ENCODE measurements at places on chromosomes 6 and 20.
A peak's percentile ranks its signal among the peaks of the same experiment; 100 is the strongest.

- no peak for DNase-seq
Measured at GRCh38 chr6:156046268-156046665, 590.6 kb upstream of the NOX3 start.

DNA sequence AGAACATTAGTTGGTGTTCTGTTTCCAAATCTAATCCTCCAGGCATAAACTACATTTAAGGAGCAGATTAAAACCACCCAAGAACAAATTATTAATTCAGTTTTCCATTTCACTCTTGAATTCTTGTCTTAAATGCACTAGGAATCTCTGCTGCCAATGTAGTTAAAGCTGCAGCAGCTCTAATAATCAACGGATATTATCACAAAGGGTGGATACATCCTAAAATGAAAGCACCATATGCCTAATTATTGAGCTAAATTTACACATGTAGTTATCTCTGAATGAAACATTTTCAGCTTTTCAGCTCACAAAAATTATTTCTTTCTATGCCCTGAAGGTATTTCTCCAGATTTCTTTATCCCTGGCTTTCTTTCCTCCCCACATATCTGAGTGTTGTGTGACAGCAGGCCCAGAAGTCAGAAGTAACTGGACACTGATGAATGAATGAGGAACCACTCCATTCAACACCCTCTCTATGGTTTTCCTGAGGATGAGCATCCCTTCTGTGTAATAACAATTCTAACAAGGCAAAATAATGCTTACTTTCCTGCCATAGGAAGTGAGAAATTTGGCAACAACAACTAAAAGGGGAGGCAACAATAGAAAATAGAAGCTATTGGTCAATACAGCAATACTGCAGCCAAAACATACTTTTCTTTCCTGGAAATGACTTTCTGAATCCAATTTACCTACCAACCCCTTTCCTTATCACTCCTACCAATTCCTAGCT lies 14.9 kb downstream of the MAN1A1 start:
- DNase-seq, result no peak

DNA sequence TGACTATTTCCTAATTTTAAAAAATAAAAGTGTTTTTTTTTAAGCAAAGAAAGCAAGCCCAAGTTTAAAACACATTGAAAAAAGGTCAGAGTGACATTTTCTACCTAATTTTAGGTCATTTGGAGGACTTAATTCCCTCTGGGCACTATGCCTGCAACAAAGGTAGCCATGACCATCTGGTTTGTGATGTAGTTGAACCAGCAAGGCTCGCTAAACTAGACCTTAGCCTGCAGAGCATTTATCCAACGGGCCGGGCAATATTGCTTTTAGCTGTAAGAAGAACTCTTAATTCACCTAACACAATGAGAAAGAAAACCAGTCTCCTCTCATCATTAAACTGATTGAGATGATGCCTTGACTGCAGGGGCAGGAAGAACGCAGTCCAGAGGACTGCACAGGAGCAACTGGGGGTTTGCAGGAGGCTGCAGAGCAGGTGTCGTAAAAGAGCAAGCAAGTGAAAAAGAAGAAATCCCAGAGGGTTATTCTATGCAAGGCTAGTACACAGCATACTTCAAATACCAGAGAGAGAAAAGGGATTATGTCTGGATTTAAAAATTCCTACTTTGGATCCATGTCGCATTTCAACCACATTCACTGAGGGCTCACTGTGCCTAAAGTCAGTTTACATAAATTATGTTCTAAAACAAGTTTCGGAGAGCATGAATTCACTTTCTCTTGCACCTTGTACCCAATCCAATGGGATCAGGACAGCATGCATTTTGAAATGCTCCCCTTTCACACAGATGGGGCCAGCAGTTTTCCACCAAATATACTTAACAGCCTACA lies 12.8 kb downstream of the TRAF3IP2 start:
- no peak for DNase-seq

DNA sequence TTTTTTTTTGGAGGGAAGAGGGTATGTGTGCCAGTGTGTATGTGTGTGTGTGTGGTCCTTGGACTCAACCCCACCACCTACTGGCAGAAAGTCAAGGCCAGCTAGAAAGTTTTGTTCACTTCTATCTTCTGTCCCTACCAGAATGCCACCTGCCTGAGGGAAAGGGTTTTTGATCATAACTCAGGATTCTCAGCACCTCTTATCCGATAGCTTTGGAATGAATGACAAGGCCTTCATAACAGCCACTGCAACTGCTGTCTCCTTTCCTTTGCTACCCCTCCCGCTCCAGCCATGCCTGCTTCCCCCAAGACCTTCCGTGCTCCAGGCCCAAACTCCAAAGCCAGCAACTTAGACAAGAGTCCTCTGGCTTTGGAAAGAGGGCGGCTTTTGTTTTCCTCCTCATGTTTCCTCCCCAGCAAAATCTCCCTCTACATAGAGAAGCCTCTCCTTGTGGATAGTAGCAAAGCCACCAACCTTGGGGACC lies 18.7 kb downstream of the BTN3A1 start:
- DNase-seq, result no peak

- no peak for DNase-seq
Measured at GRCh38 chr6:91788501-91788900, 1201.6 kb upstream of the MAP3K7 start.

GRCh38 chr6:10725716-10726115 lies 2.8 kb downstream of the TMEM14C start:
- DNase-seq, result no peak

DNA sequence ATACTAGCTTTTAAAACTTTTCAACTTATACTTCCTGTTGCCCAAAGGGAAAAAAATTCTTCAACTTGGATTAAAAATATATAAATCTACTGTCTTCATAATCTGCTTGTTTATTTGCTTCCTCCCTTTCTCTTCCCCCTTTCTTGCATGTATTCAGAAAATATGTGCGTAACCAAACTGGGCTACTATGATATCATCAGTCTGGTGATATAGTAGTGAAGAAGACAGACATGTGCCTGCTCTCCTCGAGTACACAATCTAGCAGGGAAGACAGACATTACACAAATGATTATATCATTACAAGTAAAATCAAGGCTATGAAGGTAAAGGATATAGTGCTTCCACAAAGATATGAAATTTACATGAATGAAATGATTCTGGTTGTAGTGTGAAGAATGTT lies 31.0 kb downstream of the IBTK start:
- no peak for DNase-seq

- no peak for DNase-seq
Measured at GRCh38 chr20:46283426-46284039, 24.8 kb downstream of the CDH22 start.

DNA sequence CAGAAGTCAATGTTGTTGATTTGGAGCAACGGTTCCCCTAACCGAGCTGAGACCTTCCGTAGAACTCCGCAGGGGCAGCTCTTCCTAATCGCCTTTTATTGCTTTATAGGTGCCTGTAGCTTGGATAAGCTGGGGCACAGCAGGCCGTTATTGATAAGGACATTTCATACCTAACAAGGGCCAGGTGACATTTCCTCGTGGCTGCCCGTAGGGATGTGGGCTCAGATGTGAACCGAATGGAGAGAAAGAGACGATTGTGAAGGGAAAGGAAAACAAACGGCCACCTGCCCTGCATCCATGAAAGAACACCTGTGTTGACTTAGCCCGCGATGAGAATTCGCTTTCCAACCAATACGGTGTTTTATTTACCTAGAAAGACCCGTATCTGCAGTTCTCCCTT lies 53.3 kb upstream of the DACT2 start:
- DNase-seq, result peak; percentile 37

DNA sequence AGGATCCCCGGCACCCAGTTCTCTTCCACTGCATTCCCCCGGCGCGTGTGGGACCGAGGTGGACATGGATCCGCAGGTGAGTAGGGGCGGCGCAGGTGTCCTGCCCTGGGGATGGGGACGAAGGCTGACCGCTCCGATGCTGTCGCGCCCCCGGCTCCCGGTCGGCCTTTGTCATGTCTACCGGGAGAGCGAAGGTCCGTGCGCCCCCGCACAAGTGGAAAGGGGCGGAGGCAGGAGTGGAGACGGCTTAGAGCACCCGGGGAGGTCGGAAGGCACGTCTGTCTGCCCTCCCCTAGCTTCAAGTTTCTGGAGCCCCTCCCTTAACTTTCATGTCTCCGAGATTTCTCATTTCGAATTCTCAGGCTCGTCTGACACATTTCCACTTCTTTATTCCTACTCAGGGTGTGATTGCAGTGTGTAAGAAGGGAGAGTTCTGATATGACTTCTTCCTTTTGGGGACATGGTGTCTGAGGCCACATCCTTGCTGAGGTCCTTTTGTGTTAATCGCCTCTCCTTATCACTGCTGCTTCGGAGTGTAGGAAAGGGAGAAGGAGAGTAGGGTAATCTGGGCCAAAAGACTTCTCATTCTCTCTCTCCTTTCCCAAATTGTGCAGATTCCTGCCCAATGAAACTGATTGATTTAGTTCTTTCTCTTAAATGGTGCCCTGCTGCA lies 435 bp downstream of the KIFC1 start:
- DNase-seq, result no peak

GRCh38 chr6:12890171-12890790 lies 173.7 kb downstream of the PHACTR1 start:
- DNase-seq, result no peak

All from COR-L47 (cell line).